ENCODE measurements at places on chromosomes 2 and 18.

DNA sequence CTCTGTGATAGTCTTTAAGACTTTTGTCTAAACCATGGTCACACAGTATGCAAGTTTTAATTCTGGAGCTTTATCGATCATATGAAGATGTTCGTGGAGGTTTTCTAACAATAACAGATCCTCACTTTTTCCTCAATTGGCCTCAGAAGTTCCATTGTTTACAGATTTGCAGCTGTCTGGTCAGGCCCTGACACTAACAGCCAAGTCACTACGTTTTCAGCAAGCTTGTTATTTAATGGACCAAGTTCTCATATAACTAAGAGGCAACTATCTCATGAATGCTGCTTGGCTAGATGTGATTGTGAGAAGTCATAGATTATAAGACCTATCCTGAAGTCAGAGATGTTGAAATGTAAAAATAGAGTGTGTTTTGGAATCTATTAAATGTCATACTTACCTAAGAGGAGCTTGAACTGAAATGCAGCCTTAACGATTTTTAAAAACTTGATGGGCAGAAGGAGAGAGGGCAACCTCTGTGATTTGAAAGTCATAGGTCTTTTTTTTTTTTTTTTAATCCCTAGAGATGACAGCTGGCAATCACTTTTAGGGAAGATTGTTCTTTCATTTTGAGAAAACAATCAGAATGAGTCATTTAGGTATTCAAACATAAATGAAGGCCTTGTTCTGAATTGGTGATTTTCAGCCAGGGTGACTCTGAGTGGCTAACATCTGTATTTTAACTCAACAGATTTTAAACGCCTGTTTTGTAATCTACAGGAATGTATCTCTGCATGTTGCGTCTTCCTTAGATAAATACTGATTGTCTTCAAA is 48.4 kb upstream of the NEMP2 start:
- no peak for DNase-seq
- H3K27me3 ChIP-seq = no peaks in the 10 kb centered on the region
- H3K4me1 ChIP-seq = peaks cover 31% of the 10 kb centered on the region
- H3K27ac ChIP-seq = peak overlapping the region; percentile 71
- no peak overlapping the region for H3K4me3 ChIP-seq

GRCh38 chr2:86027196-86027921 is 78.3 kb downstream of the POLR1A start:
- no peaks in the 10 kb centered on the region for H3K36me3 ChIP-seq
- H3K27me3 ChIP-seq = no peaks in the 10 kb centered on the region
- no peak overlapping the region for H3K27ac ChIP-seq
- H3K4me3 ChIP-seq = no peak overlapping the region
- no peaks in the 10 kb centered on the region for H3K4me1 ChIP-seq
- DNase-seq = no peak

GRCh38 chr2:127455566-127456493 is 37.6 kb downstream of the PROC start:
- H3K27ac ChIP-seq = peak overlapping the region; percentile 97
- no peaks in the 10 kb centered on the region for H3K36me3 ChIP-seq
- H3K4me3 ChIP-seq = no peak overlapping the region
- no peaks in the 10 kb centered on the region for H3K27me3 ChIP-seq
- DNase-seq = peak; percentile 33
- peaks cover 13% of the 10 kb centered on the region for H3K4me1 ChIP-seq

- no peak for DNase-seq
- H3K4me1 ChIP-seq = peaks cover 10% of the 10 kb centered on the region
- no peaks in the 10 kb centered on the region for H3K36me3 ChIP-seq
Measured at GRCh38 chr2:221458578-221458977, 113.5 kb downstream of the EPHA4 start.

- no peak for DNase-seq
- no peaks in the 10 kb centered on the region for H3K36me3 ChIP-seq
- H3K4me1 ChIP-seq = peaks cover 13% of the 10 kb centered on the region
- no peaks in the 10 kb centered on the region for H3K27me3 ChIP-seq
- H3K4me3 ChIP-seq = no peak overlapping the region
Measured at GRCh38 chr2:215455958-215456357, 20.1 kb upstream of the FN1 start.

GRCh38 chr18:75106746-75107145 is 102.2 kb downstream of the PTGR3 start:
- no peak for DNase-seq
- no peaks in the 10 kb centered on the region for H3K27me3 ChIP-seq
- H3K27ac ChIP-seq = no peak overlapping the region
- H3K4me3 ChIP-seq = no peak overlapping the region
- no peaks in the 10 kb centered on the region for H3K36me3 ChIP-seq

DNA sequence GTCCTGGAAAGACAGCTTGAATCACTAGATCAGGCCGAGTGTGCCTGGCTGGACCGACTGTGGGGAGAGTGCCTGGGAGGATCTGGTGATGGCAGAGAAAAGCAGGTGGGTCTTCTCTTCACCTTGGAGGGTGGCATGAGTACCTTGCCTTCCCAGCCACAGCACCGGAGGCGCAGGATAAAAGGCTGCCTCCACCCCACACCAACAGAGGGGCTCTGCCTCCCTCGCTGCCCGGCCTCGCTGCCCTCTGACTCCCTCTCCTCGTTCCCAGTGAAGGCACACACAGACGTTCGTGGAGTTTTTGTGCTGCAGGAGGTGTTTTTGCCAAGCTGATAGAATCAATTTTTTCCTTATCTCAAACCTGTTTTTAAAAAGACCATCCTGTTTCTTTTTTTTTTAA is 71.4 kb upstream of the HAAO start:
- peaks cover 8% of the 10 kb centered on the region for H3K4me1 ChIP-seq
- H3K27me3 ChIP-seq = no peaks in the 10 kb centered on the region
- no peak overlapping the region for H3K27ac ChIP-seq
- no peak for DNase-seq
- no peaks in the 10 kb centered on the region for H3K36me3 ChIP-seq

DNA sequence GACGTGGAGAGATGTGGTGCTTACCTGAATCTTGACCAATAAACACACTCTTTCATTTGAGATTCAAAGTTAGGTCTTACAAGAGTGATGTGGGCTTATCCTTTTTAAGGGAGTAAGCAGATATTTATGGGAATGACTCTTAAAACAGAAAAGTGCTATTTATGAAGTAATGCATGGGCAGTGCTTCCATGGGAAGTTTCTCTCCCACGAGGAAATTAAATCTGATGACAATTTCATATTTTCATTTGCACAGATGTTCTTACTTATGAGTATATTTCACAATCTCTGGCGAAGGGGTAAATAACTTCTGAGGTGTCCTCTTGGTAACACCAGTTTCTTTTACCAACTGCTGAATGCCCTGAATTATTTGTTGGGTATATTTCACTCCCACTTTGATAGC is 21.0 kb downstream of the PNPT1 start:
- no peaks in the 10 kb centered on the region for H3K4me1 ChIP-seq
- H3K36me3 ChIP-seq = no peaks in the 10 kb centered on the region
- no peak overlapping the region for H3K4me3 ChIP-seq

- no peaks in the 10 kb centered on the region for H3K36me3 ChIP-seq
- no peak overlapping the region for H3K4me3 ChIP-seq
- no peak for DNase-seq
- H3K4me1 ChIP-seq = no peaks in the 10 kb centered on the region
- no peak overlapping the region for H3K27ac ChIP-seq
Measured at GRCh38 chr2:179550214-179550613, 285.6 kb upstream of the SESTD1 start.

- no peak overlapping the region for H3K27ac ChIP-seq
- H3K36me3 ChIP-seq = no peaks in the 10 kb centered on the region
Measured at GRCh38 chr2:13539296-13539695, 822.6 kb downstream of the TRIB2 start.

- H3K36me3 ChIP-seq = no peaks in the 10 kb centered on the region
- H3K4me1 ChIP-seq = peaks cover 14% of the 10 kb centered on the region
- DNase-seq = no peak
- H3K27me3 ChIP-seq = no peaks in the 10 kb centered on the region
Measured at GRCh38 chr2:191404568-191404991, 159.4 kb downstream of the MYO1B start.

DNA sequence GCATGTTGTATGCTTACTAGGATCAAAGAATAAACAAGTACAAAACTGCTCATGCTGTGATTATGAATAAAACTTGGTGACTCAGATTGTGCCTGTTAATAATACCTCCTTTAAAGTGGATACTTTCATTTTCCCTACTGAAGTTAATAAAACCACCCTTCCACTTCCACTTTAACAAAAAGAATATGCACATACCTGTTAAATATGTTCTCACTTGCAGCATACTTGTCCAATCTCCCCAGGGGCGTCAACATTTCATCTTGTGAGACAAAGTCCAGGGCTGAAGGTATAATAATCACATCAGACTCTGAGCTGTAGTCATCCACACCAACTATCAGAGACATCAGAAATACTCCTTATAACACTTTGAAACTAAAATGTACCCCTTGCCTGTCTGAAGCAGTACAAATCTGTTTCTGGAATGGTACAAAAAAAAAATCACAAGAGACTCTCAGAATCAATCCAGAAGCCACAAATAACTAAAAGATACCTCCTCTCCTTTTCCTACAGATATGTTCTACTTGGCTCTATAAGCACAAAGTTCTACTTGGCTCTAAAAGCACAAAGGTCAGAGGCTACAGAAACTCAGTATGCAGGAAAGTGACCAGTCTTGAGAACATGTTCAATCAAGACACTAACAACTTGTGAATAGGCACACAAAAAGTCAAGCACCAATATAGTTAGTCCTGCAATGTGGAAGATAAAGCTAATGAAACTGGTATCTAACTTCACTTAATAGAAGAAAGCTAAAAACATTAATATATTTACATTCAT is 19.3 kb downstream of the PPP4R1 start:
- H3K36me3 ChIP-seq = no peaks in the 10 kb centered on the region
- no peaks in the 10 kb centered on the region for H3K27me3 ChIP-seq
- no peak overlapping the region for H3K4me3 ChIP-seq
- peak; percentile 45 for DNase-seq

- H3K4me3 ChIP-seq = no peak overlapping the region
- H3K4me1 ChIP-seq = no peaks in the 10 kb centered on the region
- no peaks in the 10 kb centered on the region for H3K36me3 ChIP-seq
- peak; percentile 79 for DNase-seq
- no peak overlapping the region for H3K27ac ChIP-seq
- H3K27me3 ChIP-seq = no peaks in the 10 kb centered on the region
Measured at GRCh38 chr2:162123806-162124758, 28.0 kb downstream of the GCG start.

DNA sequence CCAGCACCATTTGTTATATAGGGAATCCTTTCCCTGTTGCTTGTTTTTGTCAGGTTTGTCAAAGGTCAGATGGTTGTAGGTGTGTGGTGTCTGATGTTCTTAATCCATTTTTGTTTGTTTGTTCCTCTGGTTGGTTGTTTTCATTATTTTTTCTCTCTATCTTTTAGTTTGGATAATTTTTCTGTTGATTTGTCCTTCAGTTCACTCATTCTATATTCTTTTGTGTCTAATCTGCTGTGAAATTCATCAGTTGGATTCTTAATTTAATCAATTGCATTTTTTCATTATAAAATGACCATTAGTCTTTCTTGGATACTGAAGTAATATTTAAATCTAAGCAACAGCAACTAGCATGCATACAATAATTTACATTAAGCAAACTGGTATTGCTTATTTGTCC is 206.7 kb upstream of the TRIB2 start:
- H3K4me1 ChIP-seq = peaks cover 6% of the 10 kb centered on the region
- H3K27me3 ChIP-seq = no peaks in the 10 kb centered on the region
- no peak overlapping the region for H3K27ac ChIP-seq
- no peak overlapping the region for H3K4me3 ChIP-seq

DNA sequence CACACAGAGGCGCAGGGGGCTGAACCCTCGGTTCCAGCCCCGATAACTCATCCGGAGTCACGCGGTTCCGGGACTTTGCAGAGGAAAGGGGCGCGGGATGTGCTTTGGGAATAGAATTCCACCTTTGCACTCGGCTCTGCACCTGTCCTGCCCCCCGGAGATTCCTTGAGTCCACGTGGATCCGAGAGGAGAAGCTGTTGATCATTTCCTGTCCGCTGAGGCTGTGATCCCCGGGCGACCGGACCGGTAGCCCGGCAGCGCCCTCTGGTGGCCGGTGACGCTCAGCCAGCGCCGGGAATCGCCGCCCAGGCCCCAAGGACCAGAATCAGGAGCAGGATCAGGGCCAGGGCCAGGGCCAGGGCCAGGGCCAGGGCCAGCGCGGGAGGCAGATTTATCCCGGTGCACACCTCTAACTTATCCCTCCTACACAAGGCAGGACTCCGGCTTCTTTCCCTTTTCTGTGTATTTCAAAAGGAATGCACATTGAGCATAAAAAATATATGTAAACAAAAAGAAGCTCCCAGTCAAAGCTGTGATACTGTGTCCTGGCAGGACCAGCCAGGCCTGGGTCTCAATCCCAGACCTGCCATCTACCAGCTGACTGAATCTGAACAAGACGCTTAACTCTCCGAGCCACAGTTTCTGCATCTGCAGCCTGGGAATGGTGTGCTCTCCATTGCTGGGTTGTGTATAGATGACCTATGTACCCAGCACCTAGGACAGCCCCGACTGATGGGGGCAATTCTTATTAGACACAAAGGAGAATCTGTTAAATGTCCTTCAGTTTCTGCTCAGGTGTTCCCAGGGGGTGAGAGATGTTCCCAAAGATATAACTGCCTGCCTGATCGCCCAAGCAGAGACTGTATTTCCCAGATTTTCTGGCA is 8.5 kb upstream of the SPATA3 start:
- no peak overlapping the region for H3K4me3 ChIP-seq
- H3K36me3 ChIP-seq = no peaks in the 10 kb centered on the region
- no peaks in the 10 kb centered on the region for H3K27me3 ChIP-seq
- peak; percentile 91 for DNase-seq
- H3K4me1 ChIP-seq = no peaks in the 10 kb centered on the region

- DNase-seq = no peak
- H3K4me1 ChIP-seq = no peaks in the 10 kb centered on the region
- no peaks in the 10 kb centered on the region for H3K36me3 ChIP-seq
- H3K27ac ChIP-seq = no peak overlapping the region
- H3K4me3 ChIP-seq = no peak overlapping the region
- H3K27me3 ChIP-seq = no peaks in the 10 kb centered on the region
Measured at GRCh38 chr2:73103018-73103542, 9.7 kb downstream of the RAB11FIP5 start.

- H3K36me3 ChIP-seq = no peaks in the 10 kb centered on the region
- no peak overlapping the region for H3K4me3 ChIP-seq
- peak overlapping the region; percentile 41 for H3K27ac ChIP-seq
Measured at GRCh38 chr2:33033606-33034081, 86.9 kb downstream of the LTBP1 start.

GRCh38 chr18:681985-682384 is 24.5 kb downstream of the TYMS start:
- no peak overlapping the region for H3K4me3 ChIP-seq
- DNase-seq = no peak
- H3K36me3 ChIP-seq = no peaks in the 10 kb centered on the region
- peak overlapping the region; percentile 92 for H3K27ac ChIP-seq

GRCh38 chr2:126686841-126687485 is 31.0 kb downstream of the GYPC start:
- no peak for DNase-seq
- no peak overlapping the region for H3K4me3 ChIP-seq
- H3K27me3 ChIP-seq = no peaks in the 10 kb centered on the region
- no peaks in the 10 kb centered on the region for H3K4me1 ChIP-seq
- no peaks in the 10 kb centered on the region for H3K36me3 ChIP-seq
- H3K27ac ChIP-seq = no peak overlapping the region

- DNase-seq = peak; percentile 71
- no peaks in the 10 kb centered on the region for H3K36me3 ChIP-seq
- peaks cover 35% of the 10 kb centered on the region for H3K4me1 ChIP-seq
- H3K4me3 ChIP-seq = peak overlapping the region; percentile 97
Measured at GRCh38 chr2:226798422-226799210, 1.0 kb downstream of the IRS1 start.

- H3K4me3 ChIP-seq = no peak overlapping the region
- peaks cover 13% of the 10 kb centered on the region for H3K4me1 ChIP-seq
- no peak for DNase-seq
- no peak overlapping the region for H3K27ac ChIP-seq
- H3K27me3 ChIP-seq = no peaks in the 10 kb centered on the region
Measured at GRCh38 chr2:128367601-128368359, 49.1 kb upstream of the HS6ST1 start.
